GM23248 (cell line): ENCODE measurements at places on chromosomes 16 and 17. TPM values are rescaled to one million over a fixed set of nuclear protein-coding genes. Genes with fewer than 3 reads are reported as not detected.

GRCh38 chr17:40536295-40537171 lies 28.7 kb downstream of the CCR7 start:
- no peaks in the 10 kb centered on the region for H3K27me3 ChIP-seq
- 0 out of 2 replicates have a peak overlapping the region, but pooled peaks have one; percentile 26 for H3K4me3 ChIP-seq
- peak; percentile 76 for DNase-seq
- H3K36me3 ChIP-seq = no peaks in the 10 kb centered on the region

MT1M gene
- total RNA-seq = 3.8 and 8.2 TPM in 2 replicates

GRCh38 chr17:28227316-28228108 lies 91.5 kb upstream of the TMEM97 start:
- no peaks in the 10 kb centered on the region for H3K36me3 ChIP-seq
- no peak overlapping the region for H3K27ac ChIP-seq
- DNase-seq = peak; percentile 68
- no peaks in the 10 kb centered on the region for H3K4me1 ChIP-seq
- peak overlapping the region; percentile 55 for H3K4me3 ChIP-seq

- no peaks in the 10 kb centered on the region; the same call in 1 of the 2 replicates for H3K4me1 ChIP-seq
- H3K4me3 ChIP-seq = peak overlapping the region; percentile 93
- no peaks in the 10 kb centered on the region for H3K36me3 ChIP-seq
- no peaks in the 10 kb centered on the region for H3K27me3 ChIP-seq
Measured at GRCh38 chr16:2473999-2474876, 689 bp upstream of the TBC1D24 start.

GRCh38 chr17:28357901-28358197 lies 522 bp upstream of the POLDIP2 start:
- no peak for DNase-seq
- H3K4me3 ChIP-seq = peak overlapping the region; percentile 89
- H3K4me1 ChIP-seq = peaks cover 12% of the 10 kb centered on the region
- H3K27me3 ChIP-seq = no peaks in the 10 kb centered on the region

GRCh38 chr17:27320222-27320560 lies 26.3 kb downstream of the WSB1 start:
- H3K27ac ChIP-seq = peak overlapping the region; percentile 46
- DNase-seq = no peak
- H3K4me1 ChIP-seq = peaks cover 19% of the 10 kb centered on the region
- no peak overlapping the region for H3K4me3 ChIP-seq

- DNase-seq = no peak
- peaks cover 23% of the 10 kb centered on the region for H3K4me1 ChIP-seq
- H3K4me3 ChIP-seq = no peak overlapping the region
- H3K27ac ChIP-seq = no peak overlapping the region
Measured at GRCh38 chr17:9976283-9977179, 71.5 kb upstream of the RCVRN start.

KIFC3 gene
- 50.0 and 65.3 TPM in 2 replicates for total RNA-seq

HID1 gene
- not detected in 2 replicates for total RNA-seq

GRCh38 chr17:47720754-47721533 lies 12.1 kb upstream of the TBX21 start:
- H3K4me3 ChIP-seq = no peak overlapping the region
- DNase-seq = peak; percentile 78
- no peak overlapping the region for H3K27ac ChIP-seq

GRCh38 chr16:83273504-83274173 lies 534.1 kb upstream of the HSBP1 start:
- no peaks in the 10 kb centered on the region for H3K27me3 ChIP-seq
- no peak overlapping the region for H3K27ac ChIP-seq

GRCh38 chr17:57871155-57871554 lies 21.3 kb upstream of the MRPS23 start:
- H3K36me3 ChIP-seq = no peaks in the 10 kb centered on the region
- no peak overlapping the region for H3K27ac ChIP-seq
- no peak for DNase-seq

GRCh38 chr17:34615326-34615725 lies 35.9 kb downstream of the TMEM132E start:
- no peak for DNase-seq
- no peaks in the 10 kb centered on the region for H3K4me1 ChIP-seq
- no peak overlapping the region for H3K4me3 ChIP-seq
- H3K27ac ChIP-seq = no peak overlapping the region
- H3K36me3 ChIP-seq = no peaks in the 10 kb centered on the region

NPIPB5 gene
- total RNA-seq = 21.3 and 29.0 TPM in 2 replicates

DNA sequence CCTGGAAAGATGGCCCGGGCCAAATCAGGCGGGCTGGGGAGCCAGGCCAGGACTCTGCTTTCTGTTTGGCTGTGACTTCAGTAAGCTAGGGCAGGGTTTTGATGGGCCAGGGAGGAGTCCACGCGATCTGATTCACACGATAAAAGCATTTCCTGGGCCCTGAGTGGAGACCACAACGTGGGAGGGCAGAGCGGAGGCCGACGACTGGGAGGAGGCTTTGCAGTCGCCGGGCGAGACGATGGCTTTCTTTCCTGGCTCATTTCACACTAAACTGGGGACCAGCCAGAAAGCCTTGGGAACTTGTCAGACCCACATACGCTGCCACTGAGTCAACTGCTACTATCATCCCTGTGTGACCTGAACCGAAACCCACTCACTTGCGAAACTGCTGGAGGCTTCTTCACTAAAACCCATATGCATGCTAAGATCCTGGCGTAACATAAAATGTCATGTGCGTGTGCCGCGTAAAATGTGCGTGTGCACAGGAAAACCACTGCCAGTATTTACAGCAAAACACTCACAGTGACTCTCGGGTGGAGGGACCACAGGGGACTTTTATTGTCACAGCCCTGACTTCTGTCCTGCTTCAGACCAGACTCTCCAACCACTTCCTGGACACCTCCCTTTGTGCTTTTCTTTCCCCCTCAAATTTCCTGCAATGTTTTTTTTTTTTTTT lies 14.2 kb upstream of the RHBDF2 start:
- no peaks in the 10 kb centered on the region for H3K36me3 ChIP-seq
- peak overlapping the region; percentile 98 for H3K27ac ChIP-seq
- peak; percentile 99 for DNase-seq
- peaks cover 20% of the 10 kb centered on the region for H3K4me1 ChIP-seq

GRCh38 chr17:17684906-17685774 lies 3.9 kb downstream of the RAI1 start:
- peak overlapping the region; percentile 96 for H3K27ac ChIP-seq
- DNase-seq = peak; percentile 67
- H3K36me3 ChIP-seq = no peaks in the 10 kb centered on the region
- H3K27me3 ChIP-seq = no peaks in the 10 kb centered on the region
- no peak overlapping the region for H3K4me3 ChIP-seq

DNA sequence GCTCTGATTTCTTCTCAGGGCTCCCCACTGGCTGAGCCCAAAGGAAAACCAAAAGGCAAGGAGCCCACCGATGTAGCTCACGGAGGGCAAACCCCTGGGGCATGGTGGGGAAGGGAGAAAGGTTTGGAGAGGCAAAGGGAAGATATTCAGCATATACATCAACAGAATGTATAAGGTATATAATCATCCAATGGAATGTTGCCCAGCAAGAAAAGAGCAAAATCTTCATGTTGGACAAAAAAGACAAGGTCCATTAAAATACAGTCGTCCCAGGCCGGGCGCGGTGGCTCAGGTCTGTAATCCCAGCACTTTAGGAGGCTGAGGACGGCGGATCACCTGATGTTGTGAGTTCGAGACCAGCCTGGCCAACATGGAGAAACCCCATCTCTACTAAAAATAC lies 1.6 kb downstream of the CPPED1 start:
- H3K4me3 ChIP-seq = peak overlapping the region; percentile 99
- no peaks in the 10 kb centered on the region for H3K27me3 ChIP-seq
- no peak for DNase-seq
- peaks cover 26% of the 10 kb centered on the region for H3K4me1 ChIP-seq
- H3K27ac ChIP-seq = peak overlapping the region; percentile 93

DNA sequence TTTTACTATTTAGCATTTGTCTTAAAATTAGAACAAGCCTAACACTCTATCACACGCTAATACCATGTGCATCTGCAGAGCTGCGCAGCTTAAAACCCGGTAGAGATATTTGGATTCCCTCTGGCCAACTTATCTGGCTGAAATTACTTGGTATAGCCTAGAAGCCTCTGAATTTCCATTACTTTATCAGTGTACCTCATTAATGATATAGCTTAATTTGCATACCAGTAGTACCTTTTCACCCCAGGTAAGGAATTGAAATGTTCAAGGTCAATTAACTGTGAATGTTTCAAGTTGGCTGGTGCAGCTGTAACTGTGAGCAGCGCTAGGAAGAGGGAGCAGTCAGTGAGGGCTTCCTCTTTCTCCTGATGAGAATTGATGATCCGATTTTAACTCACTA lies 74.2 kb downstream of the CNTNAP4 start:
- no peaks in the 10 kb centered on the region for H3K27me3 ChIP-seq
- H3K4me3 ChIP-seq = no peak overlapping the region
- H3K4me1 ChIP-seq = no peaks in the 10 kb centered on the region
- DNase-seq = no peak
- H3K36me3 ChIP-seq = no peaks in the 10 kb centered on the region

YBX2 gene
- total RNA-seq = 0.22 TPM in 1 of 2 replicates, not detected in the other

EFNB3 gene
- 1.8 and 3.0 TPM in 2 replicates for total RNA-seq

PLLP gene
- total RNA-seq = not detected in 2 replicates

GRCh38 chr16:86498671-86499439 lies 11.5 kb upstream of the FOXF1 start:
- no peaks in the 10 kb centered on the region for H3K36me3 ChIP-seq
- no peak overlapping the region for H3K4me3 ChIP-seq
- H3K27ac ChIP-seq = no peak overlapping the region
- no peak for DNase-seq
- H3K4me1 ChIP-seq = no peaks in the 10 kb centered on the region

GRCh38 chr17:61795546-61795945 lies 67.8 kb downstream of the BRIP1 start:
- no peaks in the 10 kb centered on the region for H3K27me3 ChIP-seq
- H3K4me1 ChIP-seq = no peaks in the 10 kb centered on the region
- DNase-seq = no peak
- H3K4me3 ChIP-seq = no peak overlapping the region

GRCh38 chr17:58447039-58447975 lies 30.0 kb upstream of the RNF43 start:
- H3K4me1 ChIP-seq = no peaks in the 10 kb centered on the region
- no peaks in the 10 kb centered on the region for H3K27me3 ChIP-seq
- no peaks in the 10 kb centered on the region for H3K36me3 ChIP-seq
- peak; percentile 86 for DNase-seq
- H3K4me3 ChIP-seq = no peak overlapping the region

NLRC5 gene
- total RNA-seq = 17.1 and 23.8 TPM in 2 replicates

PIEZO1 gene
- 223 and 294 TPM in 2 replicates for total RNA-seq

DNA sequence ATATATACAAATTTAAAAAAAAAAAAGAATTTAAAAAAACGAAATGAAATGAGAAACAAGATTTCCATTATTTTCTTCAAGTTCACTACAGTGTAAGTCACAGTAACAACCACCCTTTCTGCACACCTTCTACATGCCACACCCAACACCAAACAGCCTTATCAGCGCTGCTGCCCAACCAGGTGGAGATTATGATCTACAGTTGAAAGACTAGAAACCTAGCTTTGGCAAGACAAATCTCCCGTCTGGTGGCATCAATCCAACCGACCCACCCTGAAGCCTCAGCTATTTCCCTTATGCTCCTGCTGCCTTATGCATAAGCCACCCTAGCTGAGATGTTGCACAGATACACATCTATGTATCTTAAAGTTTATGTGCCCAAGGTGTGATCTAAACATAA lies 60.8 kb downstream of the PARN start:
- no peak overlapping the region for H3K4me3 ChIP-seq
- H3K4me1 ChIP-seq = peaks cover 8% of the 10 kb centered on the region; the same call in 1 of the 2 replicates

- DNase-seq = peak; percentile 12
- H3K27me3 ChIP-seq = no peaks in the 10 kb centered on the region
- H3K27ac ChIP-seq = no peak overlapping the region
- H3K4me3 ChIP-seq = no peak overlapping the region
Measured at GRCh38 chr17:66349521-66350254, 47.3 kb downstream of the PRKCA start.

DNA sequence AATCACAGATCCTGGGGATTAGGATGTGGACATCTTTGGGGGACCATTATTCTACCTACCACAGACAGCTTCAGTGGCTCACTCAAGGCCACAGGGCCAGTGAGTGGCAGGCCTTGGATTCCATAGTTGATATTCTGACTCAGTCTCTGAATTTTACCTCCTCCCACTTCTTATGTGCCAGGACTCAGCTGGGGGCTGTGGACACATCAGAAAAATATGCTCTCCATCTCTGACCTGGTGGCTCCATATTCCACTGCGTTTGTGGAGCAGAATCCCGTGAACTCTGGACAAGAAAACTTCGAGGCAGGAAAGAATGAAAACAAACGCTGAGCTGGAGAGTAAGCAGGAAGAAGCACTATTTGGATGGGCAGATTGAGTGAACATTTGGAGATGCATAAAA lies 301.8 kb upstream of the MAF start:
- no peaks in the 10 kb centered on the region for H3K4me1 ChIP-seq
- no peaks in the 10 kb centered on the region for H3K27me3 ChIP-seq
- DNase-seq = no peak
- H3K4me3 ChIP-seq = no peak overlapping the region

DNA sequence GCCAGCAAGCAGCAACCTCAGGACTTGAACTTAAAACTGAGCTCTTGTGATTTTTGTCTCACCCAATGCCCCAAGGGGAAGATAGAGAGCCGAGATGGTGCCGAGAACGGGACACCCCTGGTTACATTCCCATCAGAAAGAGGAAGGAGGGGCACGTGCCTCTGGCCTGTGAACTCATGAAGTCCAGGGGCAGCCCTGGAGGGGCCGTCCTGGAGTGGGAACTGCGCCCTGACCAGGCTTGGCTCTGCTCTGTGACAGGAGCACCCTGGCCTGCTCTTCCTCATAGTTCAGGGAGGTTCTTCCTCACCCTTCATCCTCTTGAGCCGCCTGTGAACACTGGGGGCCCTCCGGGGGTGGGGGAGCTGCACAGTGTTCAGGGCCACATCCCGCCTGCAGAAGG lies 130.3 kb upstream of the FOXF1 start:
- H3K27me3 ChIP-seq = no peaks in the 10 kb centered on the region
- peaks cover 25% of the 10 kb centered on the region for H3K4me1 ChIP-seq
- DNase-seq = no peak
- H3K36me3 ChIP-seq = no peaks in the 10 kb centered on the region
- H3K27ac ChIP-seq = no peak overlapping the region
